NCI-H2029 (cell line): ENCODE measurements at places on chromosomes 13 and 19.
A peak's percentile ranks its signal among the peaks of the same experiment; 100 is the strongest.

- no peak for DNase-seq
Observed at GRCh38 chr19:10895920-10896319, 24.6 kb downstream of the CARM1 start.

DNA sequence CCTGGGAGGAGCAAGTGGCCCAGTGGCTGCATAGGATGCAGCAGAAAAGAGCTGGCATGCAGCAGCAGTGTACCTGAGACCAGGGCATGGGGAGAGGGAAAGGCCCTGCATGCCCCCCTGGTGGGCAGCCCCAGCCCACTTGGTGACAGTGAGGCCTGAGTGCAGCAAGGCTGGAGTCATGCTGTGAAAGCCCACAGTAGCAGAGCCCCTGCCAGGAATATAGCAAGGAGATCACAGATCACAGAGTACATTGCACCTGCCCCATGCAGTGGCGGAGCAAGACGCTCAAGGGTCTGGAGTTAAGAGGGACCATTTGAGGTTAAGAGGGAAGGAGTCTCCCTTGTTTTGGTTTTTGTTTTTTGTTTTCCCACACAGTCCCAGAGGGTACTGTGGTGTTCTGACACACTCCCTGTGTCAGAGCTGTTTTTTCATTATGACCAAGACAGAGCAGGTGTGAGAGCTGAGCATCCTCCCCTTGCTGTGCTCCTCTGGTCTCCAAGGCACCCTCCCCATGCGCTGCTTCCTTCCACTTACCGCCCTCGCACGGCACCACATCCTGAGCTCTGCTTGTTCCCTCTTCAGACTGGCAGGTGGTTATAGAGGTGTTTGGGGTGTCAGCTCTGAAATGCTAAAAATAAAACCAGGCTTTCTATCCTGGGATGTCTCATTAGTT is 85.0 kb upstream of the UBL3 start:
- no peak for DNase-seq

DNA sequence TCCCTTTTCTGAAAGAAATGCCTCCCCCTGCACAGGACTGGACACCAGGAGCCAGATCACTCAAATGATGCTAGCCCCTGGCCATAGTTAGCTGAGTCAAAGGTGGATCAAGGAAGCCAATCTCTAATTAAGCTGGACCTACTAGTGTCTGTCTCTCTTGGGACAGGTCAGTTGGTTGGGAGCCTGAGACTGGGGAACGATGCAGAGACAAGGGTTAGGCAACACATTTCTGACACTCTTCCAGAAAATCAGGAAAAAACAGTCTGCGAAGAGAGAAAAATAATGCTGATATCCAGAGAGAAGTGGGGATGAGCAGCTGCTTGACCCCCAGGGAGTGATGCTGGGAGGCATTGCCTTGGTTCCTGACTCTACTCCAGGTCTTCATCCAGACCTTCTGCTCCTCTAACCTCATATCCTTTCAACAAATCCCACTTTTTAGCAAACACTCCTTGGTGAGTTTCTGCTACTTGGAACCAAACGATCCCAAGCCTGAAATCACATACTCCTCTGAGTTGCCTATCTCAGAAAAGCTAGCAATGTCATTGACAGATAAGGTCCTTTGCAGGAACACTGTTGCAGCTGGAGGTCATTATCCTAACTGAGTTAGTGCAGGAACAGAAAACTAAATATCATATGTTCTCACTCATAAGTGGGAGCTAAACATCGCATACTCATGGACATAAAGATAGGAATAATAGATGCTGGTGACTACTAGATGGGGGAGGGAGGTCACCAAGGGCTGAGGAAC is 369.7 kb downstream of the COG6 start:
- DNase-seq = no peak

DNA sequence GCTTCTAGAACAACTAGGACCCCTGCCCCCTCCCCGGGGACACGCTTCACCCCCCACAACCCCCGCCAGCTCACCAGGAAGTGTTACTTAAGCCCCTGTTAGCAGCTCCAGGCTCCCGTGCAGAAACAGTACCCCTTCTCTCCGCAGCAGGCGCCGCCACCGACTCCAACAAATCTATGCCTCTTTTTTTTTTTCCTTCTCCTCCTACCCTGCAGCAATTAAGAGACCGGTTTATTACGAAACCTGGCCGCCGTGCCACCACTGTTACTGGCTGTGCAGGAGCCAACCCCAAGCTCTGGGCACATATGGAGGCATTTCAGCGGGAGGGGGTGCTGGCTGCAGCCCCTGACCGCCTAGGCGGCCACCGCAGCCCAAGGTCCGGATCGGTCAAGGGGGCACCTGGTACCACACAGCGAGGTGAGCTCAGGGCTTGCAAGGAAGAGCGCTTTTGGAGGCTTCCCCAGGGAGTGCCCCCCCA is 2.4 kb downstream of the GADD45B start:
- peak; percentile 56 for DNase-seq

DNA sequence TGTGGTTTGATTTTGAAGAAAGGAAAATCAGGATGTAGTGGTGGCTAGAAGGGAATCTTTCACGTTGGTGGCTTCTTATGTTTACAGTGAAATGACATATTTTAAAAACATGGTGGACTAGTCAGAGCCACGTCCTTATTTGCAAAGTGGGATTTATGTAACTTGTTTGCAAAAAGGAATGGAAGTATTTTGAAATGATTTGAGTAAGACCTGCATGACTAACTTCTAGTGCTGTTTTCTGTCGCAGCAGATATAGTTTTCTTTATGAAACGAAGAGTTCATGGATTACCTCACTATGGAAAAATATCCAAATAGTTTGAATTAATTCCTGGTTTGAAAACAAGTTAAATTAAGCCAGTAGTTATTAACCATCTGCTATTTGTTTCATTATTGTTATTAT is 476.5 kb downstream of the MYO16 start:
- DNase-seq = no peak

GRCh38 chr13:20566468-20566897 is 474 bp upstream of the IFT88 start:
- peak; percentile 41 for DNase-seq

DNA sequence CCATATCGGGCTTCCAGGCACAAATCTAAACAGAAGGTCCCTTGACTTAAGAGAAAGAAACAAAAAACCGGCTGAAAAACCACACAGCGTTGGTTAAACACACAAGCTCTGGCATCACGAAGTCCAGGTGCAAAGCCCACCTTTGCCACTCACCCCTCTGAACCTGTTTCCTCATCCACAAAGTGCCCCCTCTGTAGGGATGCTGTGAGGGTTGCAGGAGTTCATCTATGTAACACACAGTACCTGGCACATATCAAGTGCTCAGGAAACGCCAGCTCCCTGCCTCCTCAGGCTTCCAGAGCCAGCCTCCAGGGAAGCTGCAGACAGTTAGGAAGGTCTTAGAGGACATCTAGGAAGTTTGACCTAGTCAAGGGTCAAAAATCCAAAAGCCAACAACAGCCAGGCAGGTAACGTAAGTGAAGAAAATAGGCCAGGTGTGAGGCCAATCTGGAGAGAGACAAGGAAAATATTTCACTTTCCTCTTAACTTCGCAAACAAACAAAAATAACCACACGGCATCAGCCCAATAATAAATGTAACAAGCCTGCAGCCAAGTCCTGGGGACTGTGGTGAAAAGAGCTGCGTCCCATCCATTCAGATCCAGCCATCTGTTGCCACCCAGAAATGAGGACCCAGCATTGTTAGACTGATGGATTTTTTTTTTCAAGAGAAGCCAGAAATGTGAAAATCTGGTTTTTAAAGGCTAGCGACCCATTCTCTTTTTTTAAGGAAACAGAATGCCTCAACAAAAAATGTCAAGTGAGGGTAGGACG is 10.0 kb downstream of the KDELR1 start:
- DNase-seq = no peak

GRCh38 chr19:1383312-1384084 is at the start of gene NDUFS7:
TSS of gene NDUFS7 (plus strand) at chr19:1383907. CDS start at chr19:1383927, 20 bp downstream.
- peak; percentile 83 for DNase-seq

DNA sequence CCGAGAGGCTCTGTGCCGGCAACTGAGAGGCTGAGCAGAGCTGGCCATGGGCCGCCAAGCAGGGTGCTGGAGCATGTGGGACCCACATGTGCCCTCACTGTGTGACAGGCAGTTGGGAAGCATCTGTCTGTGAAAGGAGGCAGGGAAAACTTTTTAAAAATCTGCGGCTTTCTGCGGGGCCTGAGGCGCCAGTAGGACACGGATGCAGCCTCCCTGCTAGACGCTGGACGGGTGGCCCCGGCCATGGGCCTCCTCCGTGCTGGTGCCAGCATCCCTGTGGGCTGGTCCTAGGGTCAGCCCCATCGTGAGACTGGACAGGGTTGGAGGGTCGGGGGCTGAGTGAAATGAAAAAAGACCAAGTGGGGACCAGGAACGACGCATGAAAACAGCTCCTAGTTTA is 20.9 kb upstream of the DCUN1D2 start:
- DNase-seq = no peak

DNA sequence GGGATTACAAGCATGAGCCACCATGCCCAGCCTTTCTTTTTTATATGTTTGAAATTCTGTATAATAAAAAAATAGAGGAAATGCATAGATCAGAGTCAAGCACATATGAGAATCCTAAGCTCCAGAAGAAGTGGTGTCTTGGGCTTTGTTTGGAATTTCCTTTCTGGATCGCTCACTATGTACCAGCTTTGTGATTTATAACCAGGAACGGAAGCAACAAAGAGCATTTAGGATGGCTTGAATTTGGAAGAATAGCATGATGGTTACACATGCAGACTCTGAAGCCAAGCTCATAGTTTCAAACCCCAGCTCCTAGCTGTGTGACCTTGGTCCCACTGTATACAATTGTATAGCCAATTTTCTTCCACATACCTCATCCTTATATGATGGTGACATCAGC is 28.0 kb upstream of the SLC15A1 start:
- no peak for DNase-seq

DNA sequence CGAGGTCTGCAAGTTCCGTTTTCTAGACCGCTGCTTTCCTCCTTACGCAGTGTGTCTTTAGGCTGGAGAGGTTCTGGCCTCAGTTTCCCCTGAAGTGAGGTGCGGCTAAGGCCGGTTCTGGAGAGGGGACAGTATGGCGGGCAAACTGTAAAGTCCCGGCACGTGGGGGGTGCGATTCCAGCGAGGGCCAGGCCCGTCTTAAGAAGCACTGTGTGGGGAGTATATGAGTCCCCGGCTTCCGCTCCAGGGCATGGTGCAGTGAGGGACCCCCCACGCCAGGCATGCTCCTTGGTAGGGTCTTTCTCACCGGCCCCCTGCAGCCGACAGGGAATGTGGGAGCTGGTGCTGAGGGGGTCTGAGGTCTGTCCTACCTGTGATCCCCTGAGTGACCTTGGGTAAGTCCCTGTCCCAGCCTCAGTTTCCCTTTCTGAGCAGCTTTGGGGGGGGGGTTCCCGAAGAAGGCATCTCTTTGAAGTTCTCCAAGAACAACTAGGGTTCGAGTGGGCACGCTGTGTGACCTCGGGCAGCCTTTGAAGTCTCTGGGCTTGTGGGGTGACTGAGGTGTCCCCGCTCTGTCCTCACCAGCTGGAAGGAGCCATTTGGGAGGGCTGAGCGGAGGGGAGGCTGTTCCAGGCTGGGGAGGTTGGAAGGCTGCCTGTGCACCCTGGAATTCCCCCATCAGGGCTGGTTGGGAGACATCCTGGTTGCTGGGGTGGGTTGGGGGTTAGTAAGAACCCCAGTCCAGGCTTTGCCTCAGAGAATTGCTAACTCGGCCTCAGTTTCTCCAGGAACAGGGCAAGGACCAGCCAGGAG is 1.5 kb downstream of the NFIC start:
- DNase-seq = no peak

DNA sequence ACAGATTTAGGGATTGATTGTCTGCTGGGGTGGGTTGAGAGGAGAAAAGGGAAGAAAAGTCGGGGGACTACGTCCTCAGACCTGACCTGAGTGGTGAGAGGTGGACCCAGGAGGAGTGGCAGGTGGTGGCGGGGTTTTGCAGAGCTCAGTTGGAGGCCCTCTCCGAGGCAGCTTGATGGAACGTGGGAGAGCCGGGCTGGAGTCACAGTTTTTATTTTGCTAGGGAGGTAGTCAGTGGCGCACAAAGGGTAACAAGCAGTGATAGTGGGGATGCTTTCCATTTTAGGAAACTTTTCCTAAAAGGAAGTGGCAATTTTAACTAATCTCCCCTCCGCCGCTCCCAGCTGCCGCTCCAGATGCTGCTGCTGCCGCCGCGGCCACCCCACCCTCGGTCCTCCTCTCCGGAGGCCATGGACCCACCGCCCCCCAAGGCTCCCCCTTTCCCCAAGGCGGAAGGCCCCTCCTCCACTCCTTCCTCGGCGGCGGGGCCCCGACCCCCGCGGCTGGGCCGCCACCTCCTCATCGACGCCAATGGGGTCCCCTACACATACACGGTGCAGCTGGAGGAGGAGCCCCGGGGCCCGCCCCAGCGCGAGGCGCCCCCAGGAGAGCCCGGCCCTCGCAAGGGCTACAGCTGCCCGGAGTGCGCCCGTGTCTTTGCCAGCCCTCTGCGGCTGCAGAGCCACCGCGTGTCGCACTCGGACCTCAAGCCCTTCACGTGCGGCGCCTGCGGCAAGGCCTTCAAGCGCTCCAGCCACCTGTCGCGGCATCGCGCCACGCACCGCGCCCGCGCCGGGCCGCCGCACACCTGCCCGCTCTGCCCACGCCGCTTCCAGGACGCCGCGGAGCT is 1.1 kb upstream of the ZNF581 start:
- no peak for DNase-seq

- no peak for DNase-seq
Observed at GRCh38 chr19:14150770-14151661, 14.6 kb upstream of the ASF1B start.

GRCh38 chr13:33636243-33636642 is 181.7 kb upstream of the RFC3 start:
- no peak for DNase-seq

- no peak for DNase-seq
Observed at GRCh38 chr19:44738603-44739558, 9.6 kb upstream of the BCL3 start.

DNA sequence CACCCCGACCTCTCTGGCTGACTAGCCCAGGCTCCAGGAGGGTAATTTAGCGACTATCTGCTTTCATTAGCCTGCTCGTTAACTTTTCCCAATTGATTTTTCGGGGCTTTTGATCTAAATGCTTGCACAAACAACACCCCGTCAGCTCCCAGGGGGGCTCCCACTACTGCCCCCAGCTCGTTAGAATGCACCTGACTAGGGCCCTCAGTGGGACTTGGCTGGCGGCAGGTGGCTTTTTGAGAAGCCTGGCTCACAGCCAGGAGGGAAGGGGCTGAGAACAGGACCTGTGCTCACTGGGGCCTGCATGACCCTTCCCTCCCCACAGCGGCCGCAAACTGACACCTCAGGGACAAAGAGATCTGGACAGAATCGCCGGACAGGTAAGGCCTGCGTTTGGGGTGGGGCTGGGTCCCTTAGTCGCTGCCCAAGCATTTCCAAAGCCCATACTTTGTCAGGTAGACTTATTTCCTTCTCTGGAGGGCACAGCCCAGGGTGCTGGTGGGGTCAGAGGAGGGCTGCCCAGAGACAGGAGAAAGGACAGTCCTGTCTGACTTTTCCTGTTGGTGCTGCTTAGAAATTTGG is 7.6 kb upstream of the CD79A start:
- DNase-seq = no peak

- no peak for DNase-seq
Observed at GRCh38 chr13:55069746-55070145, 2041.1 kb downstream of the OLFM4 start.
